ENCODE measurements at places on chromosomes 3 and 15.

GRCh38 chr3:175526609-175527280, 667.6 kb downstream of the NAALADL2 start:
- DNase-seq = no peak

- peak; percentile 16 for DNase-seq
Observed at GRCh38 chr3:183826448-183827250, 1.3 kb upstream of the MAP6D1 start.

DNA sequence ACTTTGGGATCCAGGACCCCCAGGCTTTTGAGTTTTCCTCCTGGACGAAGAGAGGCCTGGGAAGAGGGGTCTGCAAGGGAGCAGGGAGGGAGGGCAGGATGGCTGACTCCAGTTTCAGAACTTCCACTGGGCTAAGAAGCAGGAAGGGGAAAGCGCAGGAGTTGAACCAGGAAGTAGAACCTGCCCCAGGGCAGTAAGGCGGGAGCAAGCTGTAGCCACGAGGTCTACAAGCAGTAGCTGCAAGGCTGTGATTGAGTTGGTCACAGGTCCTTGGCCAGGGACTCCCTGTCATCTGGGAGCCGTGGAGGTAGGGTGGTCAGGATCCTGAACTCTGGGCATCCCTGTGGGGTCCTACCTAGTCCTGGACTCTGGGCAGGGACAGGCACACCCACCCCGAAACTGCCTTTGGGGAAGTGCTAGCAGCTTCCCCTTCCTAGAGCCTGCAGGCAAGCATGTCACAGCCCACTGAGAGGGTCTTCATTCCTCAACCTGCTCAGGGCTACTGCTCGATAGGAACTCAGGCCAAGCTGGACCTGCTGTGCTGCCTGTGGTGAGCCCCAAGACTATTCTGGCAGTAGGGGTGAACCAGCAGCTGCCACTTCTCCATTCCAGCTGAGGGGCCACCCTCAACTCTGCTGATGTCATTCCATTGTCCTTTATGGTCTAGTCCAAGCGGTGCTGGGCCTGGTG, 5.8 kb upstream of the GNAI2 start:
- DNase-seq = no peak

GRCh38 chr15:62083194-62084154, 16.7 kb downstream of the C2CD4A start:
- no peak for DNase-seq

- no peak for DNase-seq
Observed at GRCh38 chr3:5732081-5732480, 544.6 kb downstream of the EDEM1 start.

DNA sequence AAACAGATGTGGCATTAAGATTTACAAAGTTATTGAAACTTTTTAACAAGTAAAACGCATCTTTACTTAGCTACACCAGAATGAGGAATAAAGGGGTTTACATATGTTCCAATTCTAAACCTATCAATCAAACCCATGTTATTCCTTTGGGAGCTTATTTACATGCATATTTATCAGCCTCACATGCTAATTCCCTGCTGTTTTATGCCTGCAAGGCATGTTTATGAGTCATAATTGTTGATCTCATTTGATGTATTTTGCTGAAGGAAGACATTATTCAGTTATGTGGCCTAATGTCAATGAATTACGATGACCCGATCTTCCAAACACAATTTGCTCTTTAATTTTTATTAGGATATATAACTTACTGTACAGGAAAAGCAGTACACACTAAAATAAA, 272.9 kb downstream of the TBC1D5 start:
- no peak for DNase-seq

DNA sequence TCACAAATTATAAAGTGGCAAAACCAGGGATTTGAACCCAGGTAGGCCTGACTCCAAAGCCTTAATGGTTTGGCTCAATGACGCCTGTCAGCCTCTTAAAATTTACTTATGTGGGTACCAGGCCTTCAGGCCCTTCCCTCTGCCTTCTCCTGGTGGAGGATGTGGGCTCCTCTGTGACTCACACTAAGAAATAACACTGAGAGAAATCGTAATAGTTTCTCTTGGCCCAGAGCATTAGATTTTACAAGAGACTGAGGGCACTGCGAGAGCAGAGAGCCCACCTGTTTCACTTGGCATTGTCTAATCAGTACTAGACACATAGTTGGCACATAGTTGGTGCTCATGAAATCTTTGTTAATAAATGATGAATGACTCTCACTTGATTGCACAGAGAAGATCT, 505.2 kb downstream of the SHQ1 start:
- DNase-seq = no peak

GRCh38 chr15:67977414-67978089, 76.6 kb upstream of the PIAS1 start:
- DNase-seq = no peak

GRCh38 chr15:89139613-89140499, 51.6 kb downstream of the ABHD2 start:
- no peak for DNase-seq

DNA sequence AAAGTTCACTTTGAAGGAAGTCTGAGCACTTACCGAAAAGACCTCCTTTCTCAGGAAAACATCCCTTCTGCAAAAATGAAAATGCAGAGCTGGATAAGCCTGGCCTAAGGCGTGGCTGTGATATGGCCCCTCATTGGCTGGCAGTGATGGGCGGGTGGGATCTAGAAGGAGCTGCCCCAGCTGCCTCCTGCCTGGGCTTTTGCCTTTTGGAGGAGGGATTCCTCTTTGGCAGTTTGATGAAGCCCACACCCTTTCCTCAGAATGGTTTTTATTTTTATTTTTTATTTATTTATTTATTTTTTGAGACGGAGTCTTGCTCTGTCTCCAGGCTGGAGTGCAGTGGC, 4.0 kb upstream of the DZIP1L start:
- DNase-seq = no peak

GRCh38 chr3:139032326-139033002, 11.7 kb upstream of the PRR23B start:
- DNase-seq = no peak

GRCh38 chr15:43283526-43283925, 16.8 kb upstream of the TGM5 start:
- DNase-seq = no peak

DNA sequence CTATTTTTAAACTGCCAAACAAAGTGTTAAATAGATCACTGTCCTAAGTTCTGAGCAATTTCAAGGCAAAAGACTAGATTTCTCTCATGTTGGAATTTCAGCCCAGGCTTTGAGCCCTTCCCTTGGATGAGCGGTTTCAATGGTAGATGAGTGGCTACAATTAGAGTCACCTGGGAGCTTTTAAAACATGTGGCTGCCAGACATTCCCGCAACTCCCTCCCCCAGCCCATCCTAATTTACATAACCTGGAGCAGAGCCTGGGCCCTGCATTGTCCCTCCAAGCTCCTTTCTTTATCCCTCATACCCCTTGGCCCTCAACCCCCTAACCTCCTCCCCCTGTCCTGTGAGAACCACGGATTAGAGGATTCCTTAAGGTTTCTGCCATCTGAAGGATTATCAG, 357.5 kb upstream of the UMPS start:
- no peak for DNase-seq

Data from kidney (tissue), 22 donors.